ENCODE measurements at places on chromosomes 12 and 14.

DNA sequence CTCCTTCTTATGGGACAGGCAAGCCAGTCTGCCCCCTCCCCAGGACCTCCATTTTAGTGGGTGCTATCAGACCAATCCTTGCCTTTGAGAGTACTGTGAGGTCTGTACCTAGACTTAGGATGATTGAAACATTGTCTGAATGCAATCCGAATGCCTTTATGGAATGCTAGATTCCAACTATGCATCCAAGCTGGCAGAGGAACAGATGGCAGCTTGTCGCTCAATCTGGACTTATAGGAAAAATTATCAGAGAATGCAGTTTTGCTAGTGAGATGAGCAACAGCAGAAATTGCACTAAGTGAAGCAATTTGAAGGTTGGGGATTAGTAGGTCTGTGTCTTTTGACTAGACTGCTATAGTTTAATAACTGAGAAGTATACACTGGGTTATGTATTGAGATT is 109.1 kb downstream of the DYRK2 start:
- DNase-seq, result no peak

GRCh38 chr12:2779281-2779680 is 15.5 kb upstream of the FKBP4 start:
- DNase-seq, result no peak

DNA sequence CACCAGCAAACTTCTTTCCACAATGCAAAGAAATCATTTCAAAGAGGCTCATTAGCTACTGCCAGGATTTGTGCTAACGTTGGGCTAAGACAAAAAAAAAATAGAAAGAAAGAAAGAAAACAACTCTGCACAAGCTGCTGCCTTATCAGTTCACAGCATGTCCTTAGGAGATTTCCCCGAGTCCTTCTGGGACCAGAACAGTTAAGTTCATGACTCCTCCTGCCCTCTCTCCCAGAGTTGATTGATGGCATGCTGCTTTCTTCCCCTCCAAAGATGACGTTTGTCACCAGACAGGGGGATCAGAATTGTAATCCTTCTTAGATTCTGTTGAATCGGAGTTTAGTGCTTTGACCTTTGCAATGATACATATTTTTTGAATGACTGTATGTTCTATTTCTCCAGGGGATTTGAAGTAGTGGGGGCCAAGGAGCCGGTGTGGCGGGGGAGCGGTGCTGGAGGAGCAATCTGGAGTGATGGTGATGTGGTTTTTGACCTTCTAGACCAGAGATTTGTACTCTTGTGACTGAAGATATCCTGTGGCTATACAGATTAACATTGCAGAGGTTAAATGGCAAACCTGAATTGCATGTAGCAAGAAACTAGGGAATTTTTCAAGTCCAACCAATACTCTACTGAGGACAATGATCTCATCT is 409.2 kb upstream of the TMPO start:
- DNase-seq, result no peak

GRCh38 chr12:41362931-41363330 is 174.8 kb downstream of the PDZRN4 start:
- no peak for DNase-seq

DNA sequence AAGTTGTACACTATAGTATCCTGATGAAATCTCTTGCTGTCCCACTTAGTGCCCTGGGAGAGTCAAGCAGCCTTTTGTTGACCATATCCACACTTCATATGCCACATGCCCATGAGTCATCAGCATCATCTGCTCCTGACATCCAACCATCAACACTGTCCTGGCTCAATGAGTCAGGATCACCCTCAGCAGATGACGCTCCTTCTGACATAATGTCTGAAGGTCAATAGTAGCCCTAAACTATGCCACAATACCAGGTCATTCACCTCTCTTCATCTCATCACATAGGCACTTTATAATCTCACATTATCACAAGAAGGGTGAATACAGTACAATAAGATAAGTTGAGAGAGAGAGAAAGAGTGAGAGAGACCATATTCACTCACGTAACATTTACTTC is 369.0 kb upstream of the FAR2 start:
- DNase-seq, result no peak

DNA sequence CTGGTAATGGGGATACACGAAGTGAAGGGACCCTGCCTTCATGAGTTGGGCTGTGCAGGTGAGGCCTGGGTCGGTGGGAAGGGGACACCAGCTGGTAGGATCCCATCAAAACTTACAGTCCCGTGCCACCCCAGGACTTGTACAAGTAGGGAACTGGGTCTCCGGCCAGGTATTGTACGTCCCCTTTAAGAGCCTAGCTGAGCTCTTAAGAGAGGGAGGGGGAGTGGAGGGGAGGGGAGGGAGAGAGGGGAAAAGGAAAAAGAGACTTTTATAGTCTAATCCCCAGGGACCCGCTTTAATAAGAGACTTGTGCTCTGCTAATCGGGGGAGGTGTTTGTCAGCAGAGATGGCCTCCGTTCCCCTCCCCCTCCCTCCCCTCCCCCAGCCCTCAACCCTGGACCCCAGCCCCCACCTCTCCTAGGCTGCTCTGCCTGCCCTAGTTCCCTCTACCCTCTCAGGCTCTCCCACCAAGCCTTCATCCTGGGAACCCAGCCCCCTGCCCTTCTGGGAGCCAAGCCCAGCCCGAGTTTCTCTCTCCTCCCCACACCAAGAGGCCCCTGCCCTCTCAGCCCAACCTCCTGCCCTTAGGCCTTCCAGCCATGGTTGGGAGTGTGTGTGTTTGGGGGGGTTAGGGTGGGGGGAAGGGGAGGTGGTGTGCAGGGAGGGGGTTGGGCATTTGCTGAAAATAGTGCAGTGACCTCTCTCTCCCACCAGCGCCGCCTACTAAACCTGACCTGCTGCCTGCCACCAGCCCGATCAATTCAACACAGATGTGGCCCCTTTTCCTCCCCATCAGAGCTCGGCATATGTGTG is 2.6 kb downstream of the GDF11 start:
- DNase-seq, result peak; percentile 49

- DNase-seq, result no peak
Measured at GRCh38 chr12:26799741-26800140, 33.3 kb downstream of the ITPR2 start.

- no peak for DNase-seq
Measured at GRCh38 chr12:14825256-14825655, 11.3 kb upstream of the SMCO3 start.

- DNase-seq, result no peak
Measured at GRCh38 chr14:47536341-47536740, 139.1 kb downstream of the MDGA2 start.

DNA sequence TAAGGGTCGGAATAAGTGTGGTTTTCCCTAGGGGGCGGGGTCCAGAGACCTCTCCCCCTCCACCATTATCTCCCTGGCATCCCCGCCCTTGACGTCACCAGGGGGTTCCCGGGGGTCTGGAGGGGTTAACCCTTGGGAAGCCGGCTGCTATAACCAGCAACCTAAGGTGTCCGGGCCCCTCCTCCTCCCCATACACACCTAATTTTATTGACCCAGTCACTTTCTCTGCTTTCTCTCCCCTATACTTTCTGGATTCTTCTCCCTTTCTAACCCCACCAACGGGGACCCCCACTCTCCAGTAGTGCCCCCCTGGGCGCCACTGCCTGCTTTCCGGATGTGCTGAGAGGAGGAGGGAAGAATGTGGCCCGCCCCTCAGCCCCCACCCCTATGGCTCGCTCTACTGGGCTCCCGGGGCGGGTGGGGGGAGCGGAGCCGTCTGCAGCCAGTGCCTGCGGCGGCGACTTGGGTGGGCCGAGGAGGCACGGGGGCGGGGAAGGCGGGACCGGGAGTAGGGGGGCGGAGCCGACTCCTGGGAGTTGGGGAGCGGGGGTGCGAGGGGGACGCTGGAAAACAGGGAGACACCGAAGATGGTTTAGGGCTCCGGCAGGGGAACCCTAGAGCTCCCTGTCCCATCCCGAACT is 1.8 kb downstream of the GLI1 start:
- peak; percentile 64 for DNase-seq

- peak; percentile 5 for DNase-seq
Measured at GRCh38 chr14:102020058-102020971, 55.9 kb downstream of the DYNC1H1 start.

DNA sequence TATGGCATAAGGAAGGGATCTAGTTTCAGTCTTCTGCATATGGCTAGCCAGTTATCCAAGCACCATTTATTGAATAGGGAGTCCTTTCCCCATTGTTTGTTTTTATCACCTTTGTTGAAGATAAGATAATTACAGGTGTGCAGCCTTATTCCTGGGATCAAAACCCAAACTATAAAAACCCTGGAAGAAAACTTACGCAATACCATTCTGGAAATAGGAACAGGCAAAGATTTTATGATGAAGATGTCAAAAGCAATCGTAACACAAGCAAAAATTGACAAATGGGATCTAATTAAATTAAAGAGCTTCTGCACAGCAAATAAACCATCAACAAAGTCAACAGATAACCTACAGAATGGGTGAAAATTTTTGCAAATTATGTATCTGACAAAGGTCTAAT is 128.5 kb upstream of the DCN start:
- DNase-seq, result no peak

GRCh38 chr14:55599250-55599879 is 19.4 kb downstream of the KTN1 start:
- DNase-seq, result no peak

DNA sequence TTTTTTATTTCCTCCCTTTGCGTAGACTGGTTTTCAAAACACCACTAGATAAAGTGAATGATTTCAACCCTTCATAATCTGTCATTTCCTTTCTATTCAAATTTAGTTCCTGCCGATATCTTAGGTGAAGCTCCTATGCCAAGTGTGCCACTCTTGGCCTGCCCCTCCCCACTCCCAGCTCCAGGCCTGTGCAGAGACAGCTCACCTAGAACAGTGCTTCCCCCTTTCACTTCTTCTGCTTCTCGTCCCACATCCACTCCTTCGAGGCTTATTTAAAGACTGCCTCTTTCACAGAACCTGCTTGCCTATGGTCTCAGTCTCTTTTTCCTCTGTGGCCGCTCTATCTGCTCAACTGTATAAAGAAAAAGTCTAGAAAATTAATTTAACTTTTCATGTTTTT is 473.8 kb downstream of the RAD51B start:
- no peak for DNase-seq

DNA sequence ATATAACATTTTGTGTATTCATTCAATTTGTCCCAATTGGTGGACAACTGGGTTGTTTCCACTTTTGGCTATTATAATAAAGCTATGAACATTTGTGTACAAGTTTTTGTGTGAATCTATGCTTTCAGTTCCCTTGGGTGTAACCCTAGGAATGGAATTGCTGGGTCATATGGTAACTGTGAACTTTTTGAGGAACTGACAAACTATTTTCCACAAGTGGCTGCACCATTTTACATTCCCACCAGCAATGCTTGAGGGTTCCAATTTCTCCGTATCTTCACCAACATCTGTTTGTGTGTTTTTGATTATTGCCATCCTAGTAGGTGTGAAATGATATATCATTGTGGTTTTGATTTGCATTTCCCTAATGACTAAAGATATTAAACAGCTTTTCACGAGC is 13.0 kb downstream of the LPCAT3 start:
- DNase-seq, result no peak

- DNase-seq, result no peak
Measured at GRCh38 chr14:51219473-51220448, 20.3 kb upstream of the TMX1 start.

GRCh38 chr12:39277416-39277815 is 165.5 kb downstream of the KIF21A start:
- no peak for DNase-seq

GRCh38 chr14:55752580-55753390 is 172.8 kb downstream of the KTN1 start:
- DNase-seq, result peak; percentile 34

DNA sequence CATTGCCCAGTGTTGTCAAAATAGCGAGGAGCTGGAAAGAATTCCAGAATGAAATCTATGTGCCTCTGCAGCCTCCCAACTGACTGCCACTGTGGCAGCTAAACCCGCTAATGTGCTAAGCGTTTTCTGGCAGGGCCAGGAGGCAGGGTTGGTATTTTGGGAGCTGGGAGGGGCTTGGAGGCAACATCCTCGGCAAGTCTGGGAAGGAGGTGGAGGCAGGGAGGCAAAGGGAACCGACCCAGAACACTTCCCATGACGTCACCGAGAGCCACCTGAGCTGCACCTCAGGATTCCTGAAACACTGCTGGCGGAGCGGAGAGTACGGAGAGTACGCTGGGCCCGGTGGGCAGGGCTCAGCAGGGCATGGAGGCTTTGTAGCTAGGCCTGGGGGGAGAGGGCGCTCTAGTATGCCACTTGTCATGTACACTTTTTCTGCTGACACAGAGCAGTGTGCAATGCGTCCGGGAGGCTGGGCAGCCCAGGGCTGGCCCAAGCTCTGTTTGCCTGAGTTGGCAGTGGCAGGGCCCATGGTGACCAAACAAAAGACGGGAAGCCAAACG is 81.5 kb downstream of the DPF3 start:
- no peak for DNase-seq

DNA sequence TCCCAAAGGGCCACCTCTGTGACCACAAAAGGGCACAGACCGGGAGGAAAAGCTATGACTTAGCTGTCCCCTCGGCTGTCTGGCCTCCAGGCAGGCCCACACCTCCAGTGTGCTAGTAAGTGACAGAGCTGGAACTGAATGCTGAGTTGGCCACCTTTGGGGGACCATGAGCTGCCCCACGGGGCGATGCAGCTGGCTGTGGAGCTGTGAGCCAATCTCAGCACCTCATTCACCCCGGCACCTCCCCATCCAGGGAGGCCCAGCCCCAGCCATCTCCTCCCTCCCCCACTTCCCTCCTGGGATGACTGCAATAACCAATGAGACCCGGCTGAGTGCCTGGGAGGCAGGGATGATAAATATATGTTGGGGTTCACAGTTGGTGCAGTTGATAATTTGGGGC is 12.2 kb upstream of the TESC start:
- no peak for DNase-seq

Data from fibroblast of skin of left quadriceps (primary cell).